ENCODE measurements at places on chromosomes 1 and 21. TPM values are rescaled to one million over a fixed set of nuclear protein-coding genes. Genes with fewer than 3 reads are reported as not detected.

DNA sequence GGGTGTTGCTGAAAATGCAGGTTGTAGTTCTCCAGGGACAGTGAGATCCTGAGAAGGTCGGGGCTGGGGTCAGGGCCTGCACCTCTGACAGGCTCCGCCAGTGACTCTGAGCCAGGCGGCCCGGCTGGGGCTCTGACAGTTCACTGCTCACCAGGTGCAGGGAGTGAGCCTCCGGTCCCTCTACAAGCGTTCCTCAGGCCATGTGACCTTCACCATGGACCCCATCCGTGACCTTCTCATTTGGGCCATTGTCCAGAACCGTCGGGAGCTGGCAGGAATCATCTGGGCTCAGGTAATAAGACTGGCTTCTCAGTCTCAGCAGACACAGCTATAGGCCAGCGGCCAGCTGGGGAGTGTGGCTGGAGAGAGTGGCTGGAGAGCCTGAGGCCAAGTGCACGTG is 41.8 kb downstream of the TRPM2 start:
- DNase-seq: no peak

- no peak for DNase-seq
Observed at GRCh38 chr21:38126666-38127303, 130.0 kb upstream of the KCNJ15 start.

DNA sequence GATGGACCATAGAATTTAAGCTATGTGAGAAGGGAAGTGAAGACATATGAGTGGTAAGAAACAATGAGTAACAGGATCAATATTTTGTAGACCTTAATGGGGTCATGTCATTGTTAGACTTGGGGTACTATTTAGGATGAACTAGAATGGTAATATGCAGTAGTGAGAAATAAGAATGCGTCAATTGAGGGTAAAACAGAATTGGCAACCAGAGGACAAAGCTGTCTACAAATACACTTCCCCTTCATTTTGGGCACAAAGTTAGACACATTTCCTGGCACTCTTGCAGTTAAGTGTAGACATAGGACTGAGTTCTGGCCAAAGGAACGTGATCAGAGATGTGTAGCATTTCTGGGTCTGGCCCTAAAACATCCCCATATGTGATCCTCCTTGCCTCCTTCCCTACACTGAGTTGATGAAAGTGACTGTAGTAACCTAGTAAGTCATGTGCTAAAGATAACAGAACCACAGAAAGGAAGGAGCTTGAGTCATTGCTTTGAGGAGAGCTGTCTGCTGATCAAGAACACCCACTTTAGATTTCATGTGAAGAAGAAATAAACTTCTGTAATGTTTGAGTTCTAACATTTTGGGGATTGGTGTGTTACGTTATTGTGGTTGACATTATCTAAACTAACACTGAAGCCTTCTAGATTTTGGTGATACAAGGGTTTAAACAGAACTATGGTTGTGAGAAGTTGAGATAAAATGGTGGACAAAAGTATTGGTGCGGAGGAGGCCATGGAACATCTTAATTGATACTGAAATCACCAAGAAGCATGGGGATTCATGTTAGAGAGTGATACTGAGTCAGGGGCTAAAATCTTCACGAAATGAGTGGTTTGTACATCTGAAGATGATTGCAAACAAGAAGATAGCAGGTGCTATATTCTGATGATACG is 41.7 kb downstream of the CD55 start:
- DNase-seq: no peak

- DNase-seq: no peak
Observed at GRCh38 chr21:46413365-46413696, 45.4 kb upstream of the DIP2A start.

CYP4Z1 gene
- not detected for total RNA-seq
